Transverse colon (tissue), 4 donors: ENCODE measurements at places on chromosomes 11 and 22. TPM values are rescaled to one million over a fixed set of nuclear protein-coding genes. Genes with fewer than 3 reads are reported as not detected.
A peak's percentile ranks its signal among the peaks of the same experiment; 100 is the strongest.

DNA sequence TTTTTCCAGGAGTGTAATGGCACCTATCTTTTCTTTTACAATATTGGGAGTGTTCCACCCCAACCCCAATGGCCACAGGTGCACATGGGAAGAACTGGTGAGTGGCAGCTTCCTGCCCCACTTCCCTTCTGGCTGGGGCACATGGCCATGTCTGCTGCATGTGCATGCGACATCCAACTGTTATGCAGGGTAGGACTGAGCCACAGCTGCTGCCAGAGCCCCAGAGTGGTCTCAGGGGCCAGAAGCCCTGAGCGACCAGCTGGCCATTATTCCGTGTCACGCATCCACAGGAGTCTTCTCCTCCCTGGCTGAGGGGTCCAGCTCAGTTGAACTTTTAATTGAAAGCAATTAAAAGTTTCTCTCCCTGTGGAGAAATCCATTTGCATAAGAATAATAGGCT lies 8.7 kb upstream of the GLYAT start:
- H3K27ac ChIP-seq: no peak overlapping the region
- H3K4me3 ChIP-seq: no peak overlapping the region
- no peaks in the 10 kb centered on the region for H3K4me1 ChIP-seq
- no peak for DNase-seq
- no peaks in the 10 kb centered on the region for H3K27me3 ChIP-seq

GRCh38 chr11:2211113-2211971 lies 39.7 kb upstream of the TH start:
- H3K27me3 ChIP-seq: no peaks in the 10 kb centered on the region
- H3K36me3 ChIP-seq: no peaks in the 10 kb centered on the region
- no peak overlapping the region for H3K4me3 ChIP-seq
- H3K27ac ChIP-seq: no peak overlapping the region

DNA sequence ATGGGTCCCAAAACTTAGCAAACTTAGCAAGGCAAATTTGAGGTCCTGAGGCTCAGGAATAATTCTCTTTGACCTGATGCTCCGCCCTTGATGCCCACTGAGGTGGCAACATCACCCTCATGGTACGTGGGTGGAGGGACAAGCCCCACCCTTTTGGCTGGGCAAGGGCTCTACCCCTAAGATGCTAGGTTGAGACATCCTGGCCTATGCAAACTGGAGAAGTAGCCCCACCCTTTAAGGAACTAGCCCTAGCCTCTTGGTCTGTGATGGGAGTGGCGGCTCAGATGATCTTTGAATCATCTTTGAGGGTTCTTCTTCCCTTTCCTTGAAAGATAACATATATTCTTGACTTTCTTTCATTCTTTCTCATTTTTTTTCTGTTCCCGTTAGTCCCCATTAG lies 32.9 kb downstream of the CABIN1 start:
- no peaks in the 10 kb centered on the region for H3K27me3 ChIP-seq
- H3K4me3 ChIP-seq: no peak overlapping the region
- H3K4me1 ChIP-seq: no peaks in the 10 kb centered on the region
- no peak overlapping the region for H3K27ac ChIP-seq

DNA sequence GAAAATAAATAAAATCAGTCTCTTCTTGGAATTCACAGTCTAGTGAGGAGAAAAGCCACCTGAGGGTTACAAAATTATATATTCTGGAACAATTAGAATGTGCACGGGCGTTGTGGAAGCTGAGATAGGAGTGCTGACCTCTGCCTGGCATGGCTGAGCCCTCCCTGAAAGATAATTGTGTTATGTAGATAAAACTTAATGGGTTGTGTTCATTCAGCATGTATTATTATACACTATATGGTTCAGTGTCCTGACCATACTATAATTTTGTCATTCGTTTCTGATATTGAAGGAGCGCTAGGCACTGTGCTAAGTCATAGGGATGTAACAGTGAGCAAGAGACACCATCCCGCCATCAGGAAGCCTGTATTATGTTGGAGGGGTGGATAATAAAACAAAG lies 3.7 kb downstream of the ACAT1 start:
- no peak overlapping the region for H3K4me3 ChIP-seq
- DNase-seq: no peak
- H3K27me3 ChIP-seq: no peaks in the 10 kb centered on the region
- H3K27ac ChIP-seq: no peak overlapping the region
- no peaks in the 10 kb centered on the region for H3K36me3 ChIP-seq

GRCh38 chr11:41982975-41983374 lies 523.5 kb upstream of the LRRC4C start:
- H3K36me3 ChIP-seq: no peaks in the 10 kb centered on the region
- no peak for DNase-seq
- no peak overlapping the region for H3K4me3 ChIP-seq
- H3K27me3 ChIP-seq: no peaks in the 10 kb centered on the region

GRCh38 chr11:44409558-44410236 lies 99.8 kb upstream of the ALX4 start:
- H3K36me3 ChIP-seq: no peaks in the 10 kb centered on the region
- no peaks in the 10 kb centered on the region for H3K27me3 ChIP-seq
- H3K4me3 ChIP-seq: no peak overlapping the region
- H3K27ac ChIP-seq: no peak overlapping the region

GRCh38 chr22:49186762-49187161 lies 640.9 kb downstream of the BRD1 start:
- H3K27ac ChIP-seq: no peak overlapping the region
- no peak for DNase-seq
- no peaks in the 10 kb centered on the region for H3K4me1 ChIP-seq
- H3K4me3 ChIP-seq: no peak overlapping the region
- no peaks in the 10 kb centered on the region for H3K36me3 ChIP-seq

- H3K4me1 ChIP-seq: no peaks in the 10 kb centered on the region
- no peak overlapping the region for H3K27ac ChIP-seq
- no peak overlapping the region for H3K4me3 ChIP-seq
- peak; percentile 67 for DNase-seq
- peaks cover 21% of the 10 kb centered on the region for H3K27me3 ChIP-seq
- H3K36me3 ChIP-seq: no peaks in the 10 kb centered on the region
Measured at GRCh38 chr22:50074551-50075530, 10.4 kb downstream of the MLC1 start.

DNA sequence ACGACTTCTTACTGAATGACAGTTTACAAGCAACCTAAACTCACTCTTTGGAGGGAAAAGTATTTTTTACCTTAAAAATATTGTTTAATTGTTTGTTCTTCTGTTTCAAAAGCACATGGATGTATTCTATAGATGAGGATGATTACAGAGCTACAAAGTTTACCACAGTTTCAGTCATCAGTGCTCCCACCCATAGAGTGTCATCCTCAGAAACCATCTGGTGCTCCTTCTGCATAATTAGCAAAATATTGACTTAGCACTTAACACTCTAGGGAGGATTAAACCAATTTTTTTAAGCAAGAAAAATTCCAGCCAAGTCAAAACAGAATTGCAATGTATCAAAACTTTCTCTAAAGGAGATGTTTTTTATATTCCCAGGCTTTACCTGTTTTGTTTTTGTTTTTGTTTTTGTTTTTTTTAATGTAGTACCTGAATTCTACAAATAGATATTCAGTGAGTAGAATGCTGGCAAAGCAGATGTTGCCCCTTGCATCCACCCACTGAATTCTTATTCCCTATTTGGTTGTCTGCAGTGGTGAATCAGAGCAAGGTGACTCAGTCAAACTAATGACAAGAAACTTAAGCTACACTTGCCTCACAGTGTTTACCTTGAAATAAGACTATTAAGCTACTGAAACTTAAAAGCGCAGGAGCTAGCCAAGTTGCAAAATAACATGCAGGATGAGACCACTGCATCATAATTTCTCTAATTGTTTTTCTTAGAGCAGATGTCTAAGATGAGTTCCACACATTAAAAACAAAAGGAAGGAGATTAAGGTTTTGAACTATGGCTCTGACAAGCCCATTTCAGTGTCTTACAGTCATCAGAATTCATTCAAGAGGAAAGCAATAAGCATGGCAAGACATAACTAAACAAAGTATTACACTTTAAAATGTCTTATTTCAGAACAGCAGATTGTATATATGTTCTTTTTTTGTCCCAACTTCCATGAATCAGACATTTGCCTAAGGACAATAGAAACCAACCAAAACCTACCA lies 155.1 kb upstream of the SOX6 start:
- no peaks in the 10 kb centered on the region for H3K27me3 ChIP-seq
- no peak for DNase-seq
- H3K36me3 ChIP-seq: no peaks in the 10 kb centered on the region
- H3K4me3 ChIP-seq: no peak overlapping the region

- peaks cover 10% of the 10 kb centered on the region for H3K27me3 ChIP-seq
- peaks cover 43% of the 10 kb centered on the region for H3K4me1 ChIP-seq
- H3K36me3 ChIP-seq: no peaks in the 10 kb centered on the region
- no peak overlapping the region for H3K4me3 ChIP-seq
- no peak for DNase-seq
Measured at GRCh38 chr11:117869604-117870003, 6.9 kb downstream of the FXYD6 start.

GRCh38 chr11:8271106-8271886 lies 7.6 kb upstream of the LMO1 start:
- DNase-seq: no peak
- H3K4me1 ChIP-seq: no peaks in the 10 kb centered on the region
- H3K4me3 ChIP-seq: no peak overlapping the region
- H3K27ac ChIP-seq: no peak overlapping the region
- peaks cover 66% of the 10 kb centered on the region for H3K27me3 ChIP-seq
- H3K36me3 ChIP-seq: no peaks in the 10 kb centered on the region

DNA sequence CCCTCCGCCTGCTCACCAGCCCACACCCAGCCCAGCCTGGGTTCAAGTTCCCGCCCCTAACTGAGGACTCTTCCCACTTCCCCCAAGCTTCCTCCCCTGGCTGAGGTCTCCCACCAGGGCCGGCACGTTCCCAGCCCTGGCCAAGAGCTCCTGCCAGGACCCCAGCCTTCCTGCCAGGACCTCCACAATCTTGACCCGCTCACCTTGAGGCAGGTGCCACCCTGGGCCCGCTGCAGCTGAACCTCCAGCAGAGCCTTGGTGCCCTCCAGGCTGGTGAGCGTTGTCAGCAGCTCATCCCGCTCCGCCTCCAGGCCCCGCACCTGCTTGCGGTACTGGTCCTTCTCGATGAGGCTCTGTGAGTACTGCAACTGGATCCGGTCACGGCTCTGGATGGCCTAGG lies 13.2 kb downstream of the CARD10 start:
- H3K4me1 ChIP-seq: peaks cover 55% of the 10 kb centered on the region
- H3K36me3 ChIP-seq: no peaks in the 10 kb centered on the region
- no peaks in the 10 kb centered on the region for H3K27me3 ChIP-seq
- H3K4me3 ChIP-seq: no peak overlapping the region
- no peak for DNase-seq

GRCh38 chr11:12189543-12190235 lies 79.3 kb downstream of the MICAL2 start:
- H3K27ac ChIP-seq: no peak overlapping the region
- H3K36me3 ChIP-seq: no peaks in the 10 kb centered on the region
- H3K4me3 ChIP-seq: no peak overlapping the region

DNA sequence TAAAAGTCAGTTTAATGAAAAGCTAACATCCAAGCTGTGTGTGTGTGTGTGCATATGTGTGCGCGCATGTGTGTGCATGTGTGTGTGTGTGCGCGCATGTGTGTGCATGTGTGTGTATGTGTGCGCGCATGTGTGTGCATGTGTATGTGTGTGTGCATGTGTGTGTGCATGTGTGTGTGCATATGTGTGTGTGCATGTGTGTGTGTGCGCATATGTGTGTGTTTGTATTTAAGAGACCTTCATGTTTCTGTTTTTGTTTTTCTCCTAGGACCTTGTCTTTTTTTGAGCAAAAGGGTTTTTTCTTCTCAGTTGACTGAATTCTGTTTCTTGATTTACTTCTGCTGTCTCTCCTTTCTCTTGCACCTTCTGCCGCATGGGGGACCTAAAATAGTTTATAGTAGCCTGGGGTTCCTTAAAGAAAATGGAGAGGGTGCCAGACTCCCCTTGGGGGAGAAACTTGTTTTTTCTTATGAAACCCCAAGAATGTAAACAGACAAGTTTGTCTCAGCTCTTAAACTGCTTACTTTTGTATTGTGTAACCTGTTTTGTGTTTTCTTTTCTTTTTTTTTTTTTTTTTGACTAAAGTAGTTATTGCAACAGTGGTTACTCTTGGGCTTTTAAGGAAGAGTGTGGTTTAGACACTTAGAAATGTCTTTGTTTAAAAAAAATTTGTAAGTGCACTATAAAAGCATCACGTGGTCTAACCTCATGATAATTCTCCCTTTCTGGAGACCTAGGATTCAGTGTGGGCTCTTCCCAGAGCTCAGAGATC lies 53.0 kb downstream of the OSBPL5 start:
- peaks cover 6% of the 10 kb centered on the region for H3K36me3 ChIP-seq
- H3K4me1 ChIP-seq: no peaks in the 10 kb centered on the region
- no peaks in the 10 kb centered on the region for H3K27me3 ChIP-seq
- H3K4me3 ChIP-seq: no peak overlapping the region

- no peaks in the 10 kb centered on the region for H3K4me1 ChIP-seq
- no peak overlapping the region for H3K27ac ChIP-seq
- no peaks in the 10 kb centered on the region for H3K36me3 ChIP-seq
- no peaks in the 10 kb centered on the region for H3K27me3 ChIP-seq
- DNase-seq: no peak
- no peak overlapping the region for H3K4me3 ChIP-seq
Measured at GRCh38 chr22:28715611-28716010, 26.0 kb downstream of the CHEK2 start.

GRCh38 chr11:107916671-107917241 lies 11.5 kb upstream of the RAB39A start:
- no peak overlapping the region for H3K27ac ChIP-seq
- no peaks in the 10 kb centered on the region for H3K27me3 ChIP-seq
- no peak overlapping the region for H3K4me3 ChIP-seq
- DNase-seq: peak; percentile 28
- H3K4me1 ChIP-seq: no peaks in the 10 kb centered on the region
- no peaks in the 10 kb centered on the region for H3K36me3 ChIP-seq

DNA sequence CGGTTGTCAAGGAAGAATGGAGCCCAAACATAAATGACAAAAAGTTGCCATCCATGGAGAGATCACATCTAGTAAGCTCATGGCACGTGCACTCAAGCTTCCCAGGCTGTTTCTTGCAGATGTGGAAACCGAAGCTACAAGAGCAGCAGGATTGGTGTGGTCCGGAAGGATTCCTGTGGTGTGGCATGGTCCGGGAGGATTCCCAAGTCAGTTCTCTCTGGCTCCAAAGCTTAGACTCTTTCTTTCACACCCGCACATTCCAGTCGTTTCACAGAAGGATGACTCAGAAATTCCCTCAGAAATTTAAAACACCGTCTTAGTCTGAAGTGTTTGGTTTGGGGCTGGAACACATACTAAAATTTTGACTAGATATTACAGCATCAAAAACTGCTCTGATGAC lies 78.0 kb upstream of the DRD2 start:
- no peaks in the 10 kb centered on the region for H3K36me3 ChIP-seq
- no peak for DNase-seq
- no peaks in the 10 kb centered on the region for H3K27me3 ChIP-seq
- H3K4me3 ChIP-seq: no peak overlapping the region
- no peak overlapping the region for H3K27ac ChIP-seq
- no peaks in the 10 kb centered on the region for H3K4me1 ChIP-seq

- DNase-seq: no peak
- no peaks in the 10 kb centered on the region for H3K4me1 ChIP-seq
- no peak overlapping the region for H3K4me3 ChIP-seq
- H3K27me3 ChIP-seq: no peaks in the 10 kb centered on the region
- H3K27ac ChIP-seq: no peak overlapping the region
Measured at GRCh38 chr11:37926772-37927171, 1328.7 kb upstream of the RAG2 start.

GRCh38 chr22:41052661-41053490 lies 39.5 kb upstream of the EP300 start:
- no peaks in the 10 kb centered on the region for H3K27me3 ChIP-seq
- H3K4me3 ChIP-seq: no peak overlapping the region
- DNase-seq: no peak
- H3K27ac ChIP-seq: no peak overlapping the region

Gene ART5
- total RNA-seq: 0.64 TPM

Gene AIFM3
- 112 TPM for total RNA-seq

Gene RIMBP3C
- total RNA-seq: not detected

Gene CNIH2
- 0.41 TPM for total RNA-seq

Gene DRICH1
- 0.82 TPM for total RNA-seq

Gene GAS2L1
- 51.6 TPM for total RNA-seq

Gene CALCB
- total RNA-seq: not detected

Gene MYBPC3
- not detected for total RNA-seq

Gene BACE1
- 6.4 TPM for total RNA-seq

Gene CDK2AP2
- 140 TPM for total RNA-seq
